ENCODE measurements at places on chromosomes 4 and X.

- peak; percentile 27 for DNase-seq
These were observed 98.3 kb upstream of the MAOA start for GRCh38 chrX:43557792-43558191.

DNA sequence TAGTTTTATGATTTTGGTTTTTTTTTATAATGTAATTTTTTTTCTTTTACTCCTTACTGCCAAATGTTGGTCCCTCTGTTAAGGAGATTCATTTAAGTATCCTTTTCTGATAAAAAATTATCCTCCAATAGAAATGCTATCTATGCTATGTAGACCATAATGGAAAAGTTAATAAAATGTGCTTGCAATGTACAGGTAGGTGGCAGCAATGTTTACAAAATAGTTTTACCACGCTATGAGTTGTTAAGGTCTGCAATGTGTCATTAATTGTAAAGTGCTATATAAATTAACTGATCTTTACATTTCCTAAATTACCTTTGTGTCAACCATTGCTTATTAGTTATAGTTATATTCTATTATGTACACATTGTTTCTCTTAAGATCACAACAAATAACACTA is 3.8 kb upstream of the CENPC start:
- no peak for DNase-seq

GRCh38 chr4:86484241-86484640 is 109.9 kb upstream of the PTPN13 start:
- no peak for DNase-seq

DNA sequence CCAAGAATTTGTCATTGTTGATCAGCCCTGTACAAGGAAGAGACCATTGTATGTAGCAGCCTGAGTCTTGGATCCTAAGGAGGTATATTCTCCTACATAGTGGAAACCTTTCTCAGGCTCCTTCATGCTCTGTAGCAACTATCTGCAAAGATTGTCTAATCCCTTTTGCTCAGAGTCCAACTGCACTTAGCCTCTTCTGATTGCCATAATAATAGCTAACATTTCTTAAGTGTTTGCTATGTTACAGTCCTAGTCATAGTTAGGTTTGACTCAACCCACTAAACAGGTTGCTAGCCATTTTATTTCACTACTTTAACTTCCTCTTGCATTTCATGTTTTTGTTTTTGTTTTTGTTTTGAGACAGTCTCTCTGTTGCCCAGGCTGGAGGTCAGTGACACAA is 50.8 kb upstream of the SLC16A2 start:
- no peak for DNase-seq

- no peak for DNase-seq
These were observed 626.8 kb upstream of the GNPDA2 start for GRCh38 chr4:45353161-45353560.

- no peak for DNase-seq
These were observed 45.7 kb upstream of the ADRA2C start for GRCh38 chr4:3720466-3720865.

DNA sequence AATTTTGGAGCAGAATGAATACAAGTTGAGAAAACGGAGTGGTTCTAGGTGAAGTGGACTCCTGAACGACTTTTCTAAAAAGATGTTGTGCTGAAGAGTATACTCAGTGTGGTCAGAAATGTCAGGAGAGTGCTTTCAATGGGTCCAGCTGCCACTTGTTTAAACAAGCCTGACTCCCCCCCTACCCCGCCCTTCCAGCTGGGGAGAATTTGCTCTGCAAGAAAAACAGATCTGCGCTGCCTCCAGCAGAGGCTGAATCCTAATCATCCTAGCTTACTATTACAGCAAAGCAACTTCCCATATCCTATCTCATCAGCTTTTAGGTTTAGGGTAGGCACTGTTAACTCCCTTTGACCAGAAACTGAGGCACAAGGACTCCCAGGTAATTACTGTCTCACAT is 1.9 kb downstream of the MAP3K15 start:
- DNase-seq: no peak

DNA sequence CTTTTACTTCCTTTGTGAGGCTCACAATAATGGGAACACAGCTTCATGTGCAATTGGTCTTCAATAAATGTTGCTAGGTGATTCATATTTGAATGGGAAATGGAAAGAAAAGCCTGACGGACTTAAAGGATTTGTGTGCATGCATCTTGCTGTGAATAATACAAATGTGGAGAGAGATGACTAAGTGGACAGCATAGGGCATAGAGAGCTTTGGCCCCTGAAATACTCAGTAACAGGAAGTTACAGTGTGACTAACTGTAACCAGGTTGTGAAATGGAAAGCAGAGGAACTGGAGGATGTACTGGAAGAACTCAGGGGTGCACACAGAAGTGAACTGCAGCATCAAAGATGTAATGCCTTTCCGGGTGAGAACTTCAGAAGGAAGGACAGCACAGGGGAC is 206.7 kb downstream of the MGST2 start:
- DNase-seq: no peak

All from germinal center (tissue), 1 donor.